ENCODE measurements at places on chromosomes 7 and 10.

DNA sequence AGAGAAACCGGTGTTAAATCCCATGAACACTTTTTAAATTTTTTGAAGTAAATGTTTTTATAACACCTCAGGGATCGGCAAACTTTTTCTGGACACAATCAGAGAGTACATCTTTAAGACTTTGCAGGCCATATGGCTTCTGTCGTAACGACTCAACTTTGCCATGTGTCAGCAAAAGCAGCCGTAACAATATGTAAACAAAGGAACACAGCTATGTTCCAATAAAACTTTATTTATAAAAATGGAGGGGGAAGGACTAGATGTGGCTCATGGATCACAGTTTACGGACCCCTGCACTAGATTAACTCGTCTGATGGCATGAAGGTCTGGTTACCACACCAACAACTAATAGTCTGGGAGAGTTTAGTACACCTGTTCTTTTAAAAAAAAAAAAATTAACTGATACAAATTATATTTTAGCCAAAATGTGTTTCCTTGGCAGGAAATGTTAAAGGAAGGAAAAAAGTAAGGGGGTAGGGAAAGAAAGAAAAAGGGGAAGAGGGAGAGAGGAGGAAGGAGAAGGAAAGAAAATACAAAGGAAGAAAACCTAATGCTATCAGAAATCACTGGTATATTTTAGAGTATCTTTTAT is 50.2 kb downstream of the ABI1 start:
- DNase-seq: no peak

DNA sequence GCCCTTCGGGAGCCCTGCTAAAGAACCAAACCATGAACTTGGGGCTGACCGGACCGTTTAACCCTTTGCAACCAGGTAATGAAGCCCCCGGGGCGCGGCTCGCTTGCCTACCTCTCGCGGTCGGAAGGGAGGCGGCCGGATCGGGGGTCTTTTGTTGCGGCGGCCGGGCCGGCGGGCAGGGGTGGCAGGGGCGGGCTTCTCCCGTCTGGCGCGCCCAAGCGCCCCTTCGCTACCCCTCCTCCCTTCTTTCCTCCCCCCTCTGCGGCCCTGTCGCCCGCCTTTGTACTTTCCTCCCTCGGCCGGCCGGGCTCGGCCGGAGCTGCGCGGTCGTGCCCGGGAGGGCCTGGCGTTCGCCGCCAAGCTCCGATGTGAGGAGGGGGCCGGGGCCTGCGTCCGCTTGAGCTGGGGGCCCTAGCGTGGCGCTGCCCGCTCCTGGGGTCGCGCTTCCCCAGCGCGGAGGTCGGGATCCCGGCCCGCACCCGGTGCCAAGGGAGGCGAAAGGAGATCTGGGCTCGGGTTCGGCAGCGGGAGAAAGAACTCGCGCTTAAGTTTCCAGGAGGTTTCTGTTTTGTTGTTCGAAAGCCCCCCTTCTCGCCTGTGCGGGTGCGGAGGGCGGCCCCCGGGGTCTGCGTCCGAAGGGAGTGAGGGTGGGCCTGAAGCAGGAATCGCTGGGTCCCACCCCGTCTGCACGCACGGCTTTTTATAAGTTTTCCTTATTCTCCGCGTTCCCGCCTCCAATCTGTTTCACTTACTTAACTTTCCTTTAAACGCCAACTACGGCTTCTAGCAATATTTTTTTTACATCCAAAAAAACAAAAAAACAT is 436.8 kb upstream of the GALNT17 start:
- no peak for DNase-seq

GRCh38 chr10:110304394-110304779 is 333 bp downstream of the SMNDC1 start:
- DNase-seq: no peak

- DNase-seq: no peak
These were observed 117.5 kb upstream of the ANLN start for GRCh38 chr7:36272211-36272566.

DNA sequence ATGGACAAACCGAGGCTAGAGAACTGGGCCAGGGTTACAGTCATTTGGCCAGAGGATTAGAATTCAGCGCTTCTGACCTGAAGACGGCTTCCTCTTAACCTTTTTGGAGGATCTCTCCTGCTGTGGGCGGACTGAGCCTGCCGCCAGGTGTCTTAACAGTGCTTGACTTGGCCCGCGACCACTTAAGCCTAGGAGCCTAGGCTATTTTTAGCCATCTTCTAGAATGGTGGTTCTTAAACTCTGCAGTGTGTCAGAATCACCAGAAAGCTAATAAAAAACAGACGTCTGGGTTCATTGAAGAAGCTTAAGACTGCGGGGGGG is 722 bp downstream of the MDH2 start:
- no peak for DNase-seq

GRCh38 chr10:91552274-91553095 is 80.4 kb downstream of the PPP1R3C start:
- no peak for DNase-seq

All from stimulated activated CD4-positive, alpha-beta T cell treated with anti-CD3 and anti-CD28 coated beads, Interleukin-1b, Interleukin-23, amount 100 ng/mL, for 1 hour (primary cell).